SK-N-DZ (cell line): ENCODE measurements at places on chromosomes 4 and X.

DNA sequence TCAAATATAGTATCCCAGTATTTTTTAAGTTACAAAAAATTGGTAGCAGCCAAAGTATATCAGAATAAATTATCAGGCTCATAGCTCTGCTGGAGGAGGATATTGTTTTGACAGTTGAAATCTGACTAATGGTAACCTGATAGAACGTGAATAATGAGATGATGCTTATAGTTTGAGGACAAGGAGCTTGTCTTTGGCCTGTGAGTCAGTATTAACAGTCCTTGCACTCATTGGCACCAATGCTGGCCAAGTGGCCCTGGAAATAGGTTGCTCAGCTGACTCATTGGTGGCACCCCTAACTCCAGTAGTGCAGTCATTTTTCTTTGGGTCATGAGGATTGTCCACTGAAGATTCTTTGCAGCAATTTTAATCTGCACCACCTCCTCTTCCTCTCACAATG is 203.3 kb upstream of the JADE1 start:
- no peak for DNase-seq

DNA sequence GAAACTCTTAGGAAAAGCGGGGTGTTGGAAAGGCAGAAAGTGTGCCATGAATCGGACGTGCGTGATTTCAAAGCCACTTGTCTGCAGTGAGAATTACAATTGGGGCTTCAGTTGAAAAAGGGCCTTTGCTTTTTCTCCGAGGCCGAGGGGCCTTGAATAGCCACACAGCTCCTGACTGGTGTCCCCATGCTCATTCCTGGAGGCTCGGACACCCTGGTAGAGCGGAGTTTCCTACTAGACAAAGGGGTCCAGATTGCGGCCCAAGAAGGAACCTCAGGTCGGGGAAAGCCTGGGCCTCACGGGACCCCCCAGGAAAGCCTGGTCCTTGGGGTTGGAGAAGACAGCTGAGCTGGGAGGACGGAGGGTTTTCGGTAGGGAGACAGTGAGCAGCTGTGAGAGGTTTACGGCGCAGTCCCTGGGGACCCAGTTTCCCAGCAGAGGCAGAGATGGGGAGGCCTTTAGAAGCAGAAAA is 3.0 kb upstream of the SHOX start:
- no peak for DNase-seq

DNA sequence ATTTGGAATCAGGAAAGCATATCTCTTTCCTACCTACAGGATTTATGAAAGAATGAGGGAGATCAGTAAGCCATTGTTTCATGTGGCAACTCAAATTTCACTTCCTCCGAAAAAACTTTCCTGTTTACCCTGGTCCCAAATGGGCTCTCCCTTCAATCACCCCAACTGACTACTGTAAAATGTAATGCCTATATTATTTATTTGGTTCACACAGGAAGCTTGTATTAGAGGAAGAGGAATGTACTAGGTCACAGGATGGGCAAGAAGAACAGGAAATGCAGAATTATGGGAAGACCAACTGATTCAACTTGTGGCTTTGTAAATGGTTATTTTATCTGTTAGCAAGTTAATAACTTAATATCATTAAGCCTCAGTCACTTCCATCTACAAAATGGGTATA is 23.1 kb downstream of the COL4A6 start:
- no peak for DNase-seq

GRCh38 chr4:38102957-38103588 is 142.9 kb downstream of the PTTG2 start:
- no peak for DNase-seq

GRCh38 chrX:429266-429825 is 42.6 kb upstream of the PPP2R3B start:
- no peak for DNase-seq

GRCh38 chr4:125728568-125728967 is 413.8 kb downstream of the FAT4 start:
- no peak for DNase-seq

GRCh38 chr4:57291911-57292310 is 181.7 kb upstream of the IGFBP7 start:
- no peak for DNase-seq

GRCh38 chr4:4609622-4610334 is 67.9 kb upstream of the STX18 start:
- no peak for DNase-seq

DNA sequence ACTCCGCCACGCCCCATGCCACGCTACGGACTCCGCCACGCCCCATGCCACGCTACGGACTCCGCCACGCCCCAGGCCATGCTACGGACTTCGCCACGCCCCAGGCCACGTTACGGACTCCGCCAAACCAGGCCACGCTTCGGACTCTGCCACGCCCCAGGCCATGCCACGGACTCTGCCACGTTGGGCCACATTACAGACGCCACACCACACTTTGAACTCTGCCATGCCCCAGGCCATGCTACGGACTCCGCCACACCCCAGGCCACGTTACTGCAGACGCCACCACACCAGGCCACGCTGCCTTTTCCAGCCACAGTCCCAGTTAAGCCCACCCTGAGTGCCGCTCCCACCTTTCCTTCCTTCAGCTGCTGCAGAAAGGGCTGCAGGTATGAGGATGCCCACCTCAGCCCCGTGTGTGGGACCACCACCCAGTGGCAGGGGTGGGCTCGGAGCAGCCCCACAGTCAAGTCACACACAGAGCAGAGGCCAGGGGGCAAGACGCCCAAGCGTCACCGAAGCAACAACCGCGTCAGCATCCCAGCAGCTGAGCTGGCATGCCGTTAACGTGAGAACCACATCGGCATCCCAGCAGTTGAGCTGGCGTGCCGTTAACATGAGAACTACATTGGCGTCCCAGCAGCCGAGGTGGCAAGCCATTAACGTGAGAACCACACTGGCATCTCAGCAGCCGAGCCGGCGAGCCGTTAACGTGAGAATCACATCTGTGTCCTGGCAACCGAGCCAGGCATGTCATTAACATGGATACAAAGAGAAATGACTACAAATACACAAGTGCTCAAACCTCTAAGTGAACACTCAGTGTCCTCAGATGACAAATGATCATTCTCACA is 26.4 kb downstream of the GAK start:
- no peak for DNase-seq

DNA sequence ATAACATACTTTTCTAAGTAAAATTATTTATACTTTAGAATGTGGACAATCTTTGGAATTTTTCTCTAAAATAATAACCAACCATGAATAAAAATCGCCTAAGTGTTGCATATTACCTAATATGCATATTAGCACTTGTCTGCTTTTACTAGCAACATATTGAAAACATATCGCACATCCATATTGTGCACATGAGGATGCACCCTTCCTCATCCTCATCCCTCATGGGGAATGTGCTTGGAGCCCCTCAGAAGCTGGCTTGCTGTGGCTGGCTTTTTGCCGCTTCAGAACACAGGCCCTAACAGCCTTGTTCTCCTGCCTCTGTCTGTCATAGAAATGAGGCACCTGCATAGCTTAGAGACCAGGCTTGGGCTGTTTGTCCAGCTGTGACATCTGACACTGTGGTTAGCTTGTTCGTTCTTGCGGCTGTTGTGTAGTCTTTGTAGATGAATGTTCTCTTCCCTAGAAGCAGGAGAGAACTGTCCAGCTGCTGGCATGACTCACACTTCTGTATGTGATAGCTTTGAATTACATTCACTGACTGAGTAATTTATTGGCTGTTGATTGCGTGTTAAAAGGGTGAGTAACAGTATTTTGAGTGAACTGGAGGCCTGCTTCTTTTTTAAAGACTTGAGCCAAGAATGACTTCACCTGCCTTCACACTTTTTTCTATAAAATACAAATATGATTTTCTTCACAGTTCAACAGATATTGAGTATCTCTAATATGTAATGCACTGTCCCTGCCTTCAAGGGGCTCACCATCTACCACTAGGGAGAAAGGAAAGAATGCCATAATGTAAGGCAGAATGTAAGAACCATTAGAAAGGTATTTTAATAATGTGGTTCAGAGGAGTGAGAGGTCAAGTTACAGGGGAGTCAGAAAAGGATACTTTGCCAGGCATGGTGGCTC is 81.9 kb downstream of the HMGB2 start:
- DNase-seq, result no peak

DNA sequence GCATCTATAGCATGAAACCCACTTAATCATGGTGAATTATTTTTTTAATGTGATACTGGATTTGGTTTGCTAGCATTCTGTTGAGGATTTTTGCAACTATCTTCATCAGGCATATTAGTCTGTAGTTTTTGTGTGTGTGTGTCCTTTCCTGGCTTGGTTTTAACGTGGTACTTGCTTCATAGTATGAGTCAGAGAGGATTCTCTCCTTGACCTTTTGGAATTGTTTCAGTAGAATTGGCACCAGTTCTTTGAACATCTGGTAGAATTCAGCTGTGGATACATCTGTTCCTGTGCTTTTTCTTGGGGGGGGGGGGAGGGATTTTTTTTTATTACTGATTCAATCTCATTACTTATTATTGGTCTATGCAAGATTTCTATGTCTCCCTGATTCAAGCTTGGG is 232.0 kb upstream of the KLF8 start:
- DNase-seq, result no peak

- no peak for DNase-seq
These were observed 116.6 kb downstream of the SH3RF1 start for GRCh38 chr4:169154121-169154520.

GRCh38 chrX:151828439-151829080 is 84.1 kb upstream of the MAGEA4 start:
- no peak for DNase-seq

DNA sequence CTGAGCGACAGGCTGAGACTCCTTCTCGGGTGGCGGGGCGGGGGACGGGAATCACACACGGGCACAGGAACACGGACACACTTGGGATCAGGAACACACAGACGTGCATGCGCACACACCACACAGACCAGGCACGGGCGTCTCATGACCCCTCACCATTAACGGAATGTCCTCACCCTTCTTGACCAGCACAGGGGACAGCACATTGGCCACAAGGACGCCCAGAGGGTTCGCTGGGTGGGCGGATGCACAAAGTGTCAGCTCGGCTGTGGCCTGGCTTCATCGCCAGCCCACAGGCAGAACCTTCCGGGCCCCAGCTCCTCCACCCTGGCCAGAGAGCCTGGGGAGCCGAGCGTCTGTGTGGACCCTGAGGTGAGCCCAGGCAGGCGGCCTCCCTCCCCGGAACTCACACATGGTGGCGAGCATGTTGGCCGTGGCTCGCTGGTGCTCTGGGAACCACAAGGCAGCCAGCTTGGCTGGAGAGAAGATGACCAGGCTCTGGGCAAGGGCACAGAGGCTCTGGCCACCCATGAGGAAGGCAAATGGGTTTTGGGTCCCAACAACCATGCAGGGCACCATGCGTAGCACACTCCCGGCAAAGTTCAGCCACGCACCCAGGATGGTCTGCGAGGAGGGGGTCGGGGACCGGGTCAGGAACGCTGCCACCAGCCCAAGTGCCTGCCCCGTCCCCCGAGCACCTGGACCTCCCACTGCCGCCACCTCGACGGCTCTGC is 3.1 kb downstream of the SLC49A3 start:
- DNase-seq, result no peak

- no peak for DNase-seq
These were observed 1.4 kb downstream of the THOC2 start for GRCh38 chrX:123731258-123731986.

DNA sequence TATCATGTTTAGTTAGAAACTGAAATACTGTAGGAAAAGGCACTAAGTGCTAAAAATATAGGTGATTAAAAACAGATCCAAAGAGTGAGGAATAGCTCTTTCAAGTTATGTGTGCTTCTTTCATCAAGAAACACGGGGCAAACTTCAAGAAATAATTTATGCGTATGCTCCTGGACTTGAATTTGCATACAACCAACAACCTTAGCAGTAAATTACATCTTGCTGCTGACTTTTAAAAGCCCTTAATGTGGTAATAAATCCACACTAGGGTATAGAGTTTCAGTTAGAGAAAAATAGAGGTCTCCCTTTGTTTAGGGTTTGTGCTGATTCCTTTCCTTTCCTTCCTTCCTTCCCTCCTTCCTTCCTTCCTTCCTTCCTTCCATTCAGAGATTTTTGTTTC is 94.5 kb upstream of the GC start:
- no peak for DNase-seq

DNA sequence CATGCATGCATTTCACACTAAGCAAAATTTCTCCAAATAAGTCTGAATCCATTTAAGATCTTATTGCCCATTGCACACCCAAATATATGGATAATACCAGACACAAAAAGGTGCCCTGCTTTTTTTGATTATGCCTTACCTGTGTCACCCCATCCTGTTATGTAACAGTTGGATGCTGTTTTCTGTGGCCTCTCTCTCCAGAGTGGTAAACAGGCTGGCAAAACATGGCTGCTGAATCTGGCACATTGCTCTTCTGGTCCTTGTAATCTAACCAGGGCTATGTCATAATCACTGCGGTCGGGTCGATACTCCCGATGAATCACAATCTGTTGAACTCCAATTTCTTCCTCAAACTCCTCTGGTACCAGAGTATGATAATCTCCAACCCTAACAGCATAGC is 70.1 kb downstream of the PRSS12 start:
- no peak for DNase-seq

DNA sequence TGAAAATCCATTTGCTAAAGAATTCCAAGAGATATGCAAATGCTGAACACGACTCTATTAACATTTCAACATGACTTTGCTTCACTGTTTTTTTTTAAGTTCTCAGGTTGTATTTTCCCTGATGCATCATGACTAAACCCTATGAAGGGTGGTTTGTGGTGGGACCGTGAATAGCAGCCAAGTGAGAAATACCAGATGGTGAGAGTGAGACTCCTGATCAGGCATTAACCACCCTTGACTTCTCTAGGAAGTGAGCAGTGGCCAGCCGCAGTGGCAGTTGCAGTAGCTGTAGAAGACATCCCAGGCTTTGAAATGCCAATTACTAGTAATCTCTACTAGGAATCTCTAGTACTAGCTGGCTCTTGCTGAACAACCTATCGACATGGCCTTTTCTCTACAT is 383.4 kb downstream of the FAM133A start:
- no peak for DNase-seq

GRCh38 chr4:22900876-22901275 is 208.1 kb downstream of the GBA3 start:
- no peak for DNase-seq

- DNase-seq, result no peak
These were observed 30.2 kb downstream of the PPP2R3B start for GRCh38 chrX:356385-357034.

- no peak for DNase-seq
These were observed 17.2 kb upstream of the SPCS3 start for GRCh38 chr4:176302283-176303275.

- no peak for DNase-seq
These were observed 96.0 kb downstream of the EFHC2 start for GRCh38 chrX:44247468-44247867.

DNA sequence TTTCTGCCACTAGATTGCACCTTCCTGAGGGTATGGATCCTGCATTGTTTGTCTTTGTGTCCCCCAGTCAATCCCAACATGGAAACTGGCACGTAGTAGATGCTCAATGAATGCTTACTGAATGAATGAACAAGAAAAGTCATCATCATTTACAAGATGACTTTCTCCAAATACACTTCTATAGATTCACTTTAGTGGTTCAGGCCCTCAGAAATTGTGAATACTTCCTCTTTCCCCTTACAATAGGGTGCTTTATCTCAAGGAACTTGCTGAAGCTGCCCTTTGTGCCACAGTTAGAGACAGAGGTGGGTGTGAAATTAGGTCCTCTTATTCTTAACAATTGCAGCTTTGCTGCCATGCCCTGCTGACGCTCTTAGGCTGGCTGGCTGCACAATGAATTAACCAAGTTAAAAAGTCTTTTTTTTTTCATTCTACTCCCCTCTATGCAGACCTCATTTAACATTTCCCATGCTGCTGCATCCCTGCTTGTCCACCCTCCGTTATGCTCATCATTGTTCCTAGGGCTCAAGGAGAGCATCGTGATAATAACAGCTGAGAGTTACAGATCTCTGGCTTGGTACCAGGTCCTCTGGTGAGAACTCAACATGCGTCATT is 108.0 kb upstream of the ZNF518B start:
- no peak for DNase-seq

GRCh38 chr4:93788712-93789111 is 39.8 kb upstream of the ATOH1 start:
- DNase-seq, result peak; percentile 12
